Left colon (tissue), 2 donors: ENCODE measurements at places on chromosomes 2 and 18. TPM values are rescaled to one million over a fixed set of nuclear protein-coding genes. Genes with fewer than 3 reads are reported as not detected.

GRCh38 chr18:31591628-31592027, at the start of gene TTR:
Gene TTR, plus strand, starts transcription at chr18:31591877. Its CDS starts 26 bp downstream, at chr18:31591903.
- no peak for DNase-seq

- DNase-seq = no peak
Measured at GRCh38 chr2:104856086-104856972, 2.4 kb downstream of the POU3F3 start.

DNA sequence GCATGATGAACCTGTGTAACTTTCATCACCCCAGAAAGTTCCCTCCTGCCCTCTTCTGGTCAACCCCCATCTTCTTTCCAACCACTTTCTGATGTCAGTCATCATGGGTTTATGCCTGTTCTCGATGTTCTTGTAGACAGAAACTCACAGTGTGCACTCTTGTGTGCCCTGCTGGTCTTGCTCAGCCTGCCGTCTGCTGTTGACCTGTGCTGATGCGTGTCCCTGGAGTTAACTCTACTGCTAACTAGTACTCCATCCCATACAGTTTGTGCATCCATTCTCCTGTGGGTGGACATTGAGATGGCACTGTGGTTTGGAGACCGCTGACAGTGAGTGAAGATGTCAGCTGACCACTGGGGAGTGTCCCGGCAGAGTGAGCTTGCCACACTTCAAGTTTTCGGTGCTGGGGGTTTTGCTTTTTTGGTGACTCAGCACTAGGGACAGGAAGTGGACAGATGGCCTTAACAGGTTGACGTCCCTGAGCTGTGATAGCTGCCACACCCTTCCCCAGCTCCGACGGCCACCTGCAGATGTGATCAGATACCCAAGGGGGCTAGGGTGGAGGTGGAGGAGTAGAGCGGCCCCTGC, 14.8 kb downstream of the KLHL29 start:
- DNase-seq = no peak

- peak; percentile 39 for DNase-seq
Measured at GRCh38 chr2:213306316-213306942, 22.2 kb downstream of the SPAG16 start.

Gene ANKRD30BL
- total RNA-seq = not detected

GRCh38 chr2:60641811-60642788, 88.6 kb upstream of the BCL11A start:
- no peak for DNase-seq

- no peak for DNase-seq
Measured at GRCh38 chr2:206105541-206105940, 19.6 kb upstream of the INO80D start.
